ENCODE measurements at places on chromosomes 1 and 21. TPM values are rescaled to one million over a fixed set of nuclear protein-coding genes. Genes with fewer than 3 reads are reported as not detected.

The RBP7 gene
- not detected for total RNA-seq

The FAM151A gene
- not detected for total RNA-seq

The PBX1 gene
- total RNA-seq: 22.7 TPM

The UBXN10 gene
- under 0.01 TPM for total RNA-seq

The NBPF14 gene
- total RNA-seq: 12.0 TPM

The HSPB7 gene
- 0.89 TPM for total RNA-seq

The NBPF12 gene
- 1.6 TPM for total RNA-seq

The PRMT2 gene
- 80.9 TPM for total RNA-seq

The SPATA21 gene
- total RNA-seq: not detected

The ST6GALNAC3 gene
- total RNA-seq: 3.6 TPM

The TRAPPC3 gene
- total RNA-seq: 80.0 TPM

Data from bronchus fibroblast of lung (primary cell).